NCI-H2029 (cell line): ENCODE measurements at places on chromosomes 16 and 17.

DNA sequence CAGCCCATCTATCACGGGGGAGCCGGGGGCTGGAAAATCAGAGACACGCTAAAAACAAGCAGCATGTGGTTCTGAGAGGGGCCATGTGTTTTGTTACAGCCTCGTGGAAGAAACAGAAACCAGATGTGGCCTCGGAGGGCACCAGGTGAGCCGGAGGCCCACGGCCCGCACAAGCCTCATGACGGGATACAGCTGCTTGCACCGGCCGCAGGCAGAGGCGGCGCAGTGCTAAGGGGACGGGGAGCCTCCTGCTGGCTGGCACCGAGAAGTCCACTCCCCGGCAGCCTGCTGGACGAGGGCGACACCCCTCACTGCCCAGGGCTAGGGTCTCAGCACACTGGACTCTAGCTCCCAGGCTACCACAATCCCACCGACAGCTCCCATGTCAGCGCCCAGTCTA is 19.2 kb downstream of the NDUFAF8 start:
- DNase-seq: no peak

GRCh38 chr17:72515291-72516065 is 394.7 kb downstream of the SOX9 start:
- peak; percentile 45 for DNase-seq

DNA sequence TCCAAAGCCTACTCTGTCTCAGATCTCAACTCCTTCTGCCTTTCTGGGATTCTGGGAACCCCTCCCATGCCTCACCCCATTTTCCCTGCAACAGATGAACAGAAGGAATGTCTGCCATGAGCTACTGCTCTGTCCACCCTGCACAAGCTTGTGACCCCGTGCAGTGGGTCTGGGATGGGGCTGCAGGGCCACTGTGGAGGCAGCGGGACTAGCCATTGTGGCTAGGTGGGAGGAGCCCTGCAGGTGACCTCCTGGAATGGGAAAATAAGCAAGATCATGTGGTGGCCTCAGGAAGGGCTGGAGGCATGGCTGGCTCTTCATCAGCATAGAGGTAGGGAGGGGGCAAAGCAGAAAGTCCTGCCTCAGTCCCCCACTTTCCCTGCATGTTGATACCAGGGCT is 13.7 kb downstream of the PDP2 start:
- no peak for DNase-seq

- DNase-seq: no peak
Measured at GRCh38 chr17:66493283-66494019, 191.0 kb downstream of the PRKCA start.

DNA sequence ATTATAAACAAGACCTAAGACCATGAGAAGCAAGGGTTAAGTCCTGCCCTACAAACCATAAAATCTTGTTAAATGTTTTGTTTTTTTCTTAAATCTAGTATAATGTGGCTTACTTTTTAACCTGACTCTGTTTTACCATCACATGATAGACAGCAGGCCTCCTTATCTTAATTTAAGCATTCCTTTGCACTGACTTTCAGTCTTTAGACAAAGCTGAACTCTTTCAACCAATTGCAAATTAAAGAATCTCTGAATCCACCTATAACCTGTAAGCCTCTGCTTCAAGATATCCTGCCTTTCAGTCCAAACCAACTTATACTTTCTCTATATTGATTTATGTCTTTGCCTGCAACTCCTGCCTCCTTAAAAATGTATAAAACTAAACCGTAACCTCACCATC is 478.5 kb downstream of the GRIN2A start:
- no peak for DNase-seq

DNA sequence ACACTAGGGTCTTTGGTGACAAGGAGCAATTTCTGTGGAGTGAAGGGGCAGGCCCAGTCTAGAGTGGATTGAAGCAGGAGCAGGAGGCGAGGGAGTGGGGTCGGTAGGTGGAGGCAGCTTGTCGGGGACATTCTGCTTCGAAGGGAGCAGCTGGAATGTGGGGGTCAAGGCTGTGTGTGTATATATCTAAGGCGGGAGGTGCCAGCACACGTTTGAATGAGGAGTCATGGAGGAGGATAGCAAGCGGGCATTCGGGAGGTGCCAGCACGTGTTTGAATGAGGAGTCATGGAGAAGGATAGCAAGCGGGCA is 17.7 kb downstream of the NT5M start:
- DNase-seq: no peak

GRCh38 chr16:10219742-10220141 is 37.5 kb upstream of the GRIN2A start:
- DNase-seq: no peak

DNA sequence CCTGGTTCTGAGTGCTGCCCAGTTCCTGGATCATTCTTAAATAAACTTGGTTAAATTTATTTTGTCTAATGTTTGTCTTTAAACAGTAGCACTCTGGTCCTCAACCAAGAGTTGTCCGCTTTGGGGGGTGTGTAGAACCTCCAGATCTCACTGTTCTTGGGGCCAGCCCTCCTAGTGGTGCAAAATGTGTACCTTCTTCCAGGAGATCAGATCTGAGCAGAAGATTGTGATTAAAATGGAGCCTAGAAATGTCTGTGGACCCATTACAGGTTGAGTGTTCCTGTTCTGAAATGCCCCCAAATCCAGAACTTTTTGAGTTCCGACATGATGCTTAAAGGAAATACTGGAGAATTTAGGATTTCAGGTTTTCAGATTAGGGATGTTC is 46.0 kb upstream of the CLEC18A start:
- DNase-seq: no peak

- DNase-seq: no peak
Measured at GRCh38 chr16:75486676-75487313, 8.4 kb downstream of the CHST6 start.

- DNase-seq: no peak
Measured at GRCh38 chr16:84466692-84467091, 37.8 kb downstream of the MEAK7 start.

- no peak for DNase-seq
Measured at GRCh38 chr16:988471-989353, 7.1 kb downstream of the SOX8 start.

- no peak for DNase-seq
Measured at GRCh38 chr16:72878301-72879269, 169.3 kb downstream of the ZFHX3 start.

- DNase-seq: no peak
Measured at GRCh38 chr16:82108774-82109173, 61.2 kb downstream of the MPHOSPH6 start.
